ENCODE measurements at places on chromosomes 11 and 22.

DNA sequence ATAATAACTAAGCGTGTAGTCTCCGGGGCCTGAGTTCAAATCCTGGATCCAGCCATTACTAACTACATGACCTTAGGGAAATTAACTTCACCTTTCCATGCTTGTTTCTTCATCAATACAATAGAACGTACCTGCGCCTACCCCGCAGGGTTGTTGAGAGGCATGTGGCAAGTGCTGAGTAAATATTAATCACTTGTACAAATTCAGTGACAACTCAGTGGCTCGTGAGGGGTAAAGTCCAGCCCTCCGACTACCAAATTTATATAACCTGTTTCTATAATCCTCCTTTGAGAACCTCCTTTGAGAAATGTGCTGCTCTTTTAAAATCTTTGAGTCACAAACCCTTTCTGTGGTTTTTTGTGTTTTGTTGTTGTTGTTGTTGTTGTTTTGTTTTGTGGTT lies 49.8 kb downstream of the FEZ1 start:
- no peak for DNase-seq

GRCh38 chr11:10478066-10478465 lies 23.0 kb downstream of the AMPD3 start:
- DNase-seq, result no peak

GRCh38 chr22:43088627-43088983 lies 586 bp downstream of the TTLL1 start:
- DNase-seq, result no peak

GRCh38 chr22:37765498-37765897 lies 42.2 kb upstream of the GCAT start:
- no peak for DNase-seq

DNA sequence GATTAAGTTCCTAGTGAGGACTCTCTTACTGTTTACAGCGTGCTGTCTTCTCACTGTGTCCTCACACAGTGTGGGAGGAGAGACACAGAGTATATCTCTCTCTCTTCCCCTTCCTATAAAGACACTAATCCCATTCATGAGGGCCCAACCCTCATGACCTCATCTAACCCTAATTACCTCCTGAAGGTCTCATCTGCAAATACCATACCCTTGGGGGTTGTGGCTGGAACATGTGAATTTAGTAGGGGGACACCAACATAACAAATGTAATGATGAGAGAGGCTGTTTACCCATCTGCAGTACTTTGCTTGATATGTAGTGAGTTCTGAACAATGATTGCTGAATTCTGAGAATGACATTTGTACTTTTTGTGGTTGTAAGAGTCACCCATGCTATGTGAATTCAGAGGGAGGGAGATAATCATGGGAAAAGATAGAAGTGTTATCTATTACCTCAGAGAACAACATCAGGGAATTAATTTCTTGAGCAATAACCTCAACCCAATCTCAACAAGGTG lies 4.9 kb upstream of the OR52W1 start:
- DNase-seq, result no peak

DNA sequence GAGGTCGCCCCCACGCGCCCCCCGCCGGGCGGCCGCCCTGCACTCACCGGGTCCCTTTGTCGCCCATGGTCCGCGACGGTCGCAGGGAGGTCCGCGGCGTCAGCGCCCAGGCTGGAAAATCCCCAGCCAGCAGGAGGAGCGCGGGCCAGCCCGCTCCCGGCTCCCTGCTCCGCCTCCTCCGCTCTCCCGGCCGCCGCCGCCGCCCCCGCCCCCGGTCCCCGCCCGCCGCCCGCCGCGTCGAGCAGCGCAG lies at the start of gene ARRB1:
Gene ARRB1, minus strand, starts transcription at position 121 of the 250 bp plus-strand sequence. Its CDS starts 54 bp downstream, at position 67.
- DNase-seq, result no peak

DNA sequence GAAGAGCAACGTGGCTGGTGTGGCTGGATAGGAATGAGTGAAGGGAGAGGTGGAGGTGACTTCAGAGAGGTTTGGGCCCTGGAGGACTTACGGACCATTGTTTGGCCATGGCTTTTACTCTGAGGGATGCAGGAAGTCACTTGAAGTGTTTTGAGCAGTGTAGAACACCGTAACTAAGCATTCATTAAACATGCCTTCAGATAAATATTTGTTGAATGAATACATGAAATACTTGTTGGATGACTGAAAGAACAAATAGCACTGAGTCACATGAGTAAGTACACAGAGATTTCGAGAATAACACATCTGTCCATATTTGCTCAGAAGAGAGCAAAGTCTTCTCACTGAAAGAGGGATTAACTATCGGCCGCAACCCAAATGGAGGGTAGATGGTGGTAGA lies 182.7 kb upstream of the SNX19 start:
- DNase-seq, result no peak

All from CD4-positive, alpha-beta T cell (primary cell).